ENCODE measurements at places on chromosomes 1 and 21.
A peak's percentile ranks its signal among the peaks of the same experiment; 100 is the strongest.

GRCh38 chr1:34749992-34750391 lies 4.9 kb upstream of the GJB5 start:
- no peak for DNase-seq

GRCh38 chr1:59094001-59094400 lies 202.9 kb upstream of the FGGY start:
- no peak for DNase-seq

DNA sequence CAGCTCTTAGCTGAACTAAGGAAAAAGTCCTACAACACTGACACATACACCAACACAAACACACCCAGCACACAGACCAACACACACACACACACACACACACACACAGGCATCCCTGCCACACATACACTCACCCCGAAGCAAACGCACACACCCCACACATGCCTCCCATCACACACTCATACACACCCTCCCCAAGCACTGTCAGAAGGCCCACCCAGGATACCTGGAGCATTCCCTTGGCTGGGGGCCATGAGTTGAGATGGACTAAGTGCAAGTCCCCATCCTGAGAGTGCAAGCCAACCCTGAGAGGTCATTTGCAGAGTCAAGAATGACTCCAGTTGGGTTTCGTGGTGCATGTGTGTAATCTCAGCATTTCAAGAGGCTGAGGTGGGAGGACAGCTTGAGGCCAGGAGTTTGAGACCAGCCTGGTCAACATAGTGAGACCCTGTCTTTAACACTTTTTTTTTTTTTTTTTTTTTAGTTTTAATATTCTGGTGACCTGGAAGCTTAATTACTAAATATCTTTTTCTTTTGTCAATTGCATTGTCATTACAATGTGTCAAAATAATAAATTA lies 117.3 kb downstream of the RHOU start:
- no peak for DNase-seq

DNA sequence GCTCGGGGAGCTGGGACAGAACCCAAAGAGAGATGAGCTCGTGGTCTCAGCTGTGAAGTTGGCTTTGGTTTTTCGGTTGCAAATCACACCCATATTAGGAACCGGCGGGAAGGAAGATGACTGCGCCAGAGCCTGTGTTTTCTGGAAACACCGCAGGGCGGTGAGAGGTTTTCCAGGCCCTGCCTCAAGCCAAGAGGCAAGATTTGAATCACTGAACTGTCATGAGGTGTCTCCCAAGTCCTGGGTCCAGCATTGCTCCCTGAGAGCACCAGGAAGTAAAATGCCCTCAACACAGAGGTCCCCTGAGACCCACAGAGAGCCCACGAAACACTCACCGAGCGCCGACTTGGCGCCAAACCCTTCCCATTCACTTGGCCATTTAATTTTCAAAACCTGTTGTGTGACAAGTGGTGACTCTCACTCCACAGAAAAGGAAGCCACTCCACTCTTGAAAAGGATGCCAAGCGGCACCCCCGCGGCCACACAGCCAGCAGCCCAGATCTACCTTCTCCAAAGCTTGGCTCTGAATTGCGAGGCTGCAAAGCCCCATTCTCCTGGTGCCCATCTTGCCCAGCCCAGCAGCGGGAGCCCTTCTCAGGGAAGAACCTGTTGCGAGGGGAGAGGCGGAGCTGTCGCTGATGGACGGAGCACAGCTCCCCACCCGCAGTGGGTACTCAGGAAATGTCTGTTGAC lies 99.0 kb upstream of the RUNX3 start:
- DNase-seq = peak; percentile 70

GRCh38 chr1:46421739-46422138 lies 27.6 kb downstream of the FAAH start:
- no peak for DNase-seq

GRCh38 chr1:111801071-111801850 lies 45.6 kb downstream of the DDX20 start:
- no peak for DNase-seq

DNA sequence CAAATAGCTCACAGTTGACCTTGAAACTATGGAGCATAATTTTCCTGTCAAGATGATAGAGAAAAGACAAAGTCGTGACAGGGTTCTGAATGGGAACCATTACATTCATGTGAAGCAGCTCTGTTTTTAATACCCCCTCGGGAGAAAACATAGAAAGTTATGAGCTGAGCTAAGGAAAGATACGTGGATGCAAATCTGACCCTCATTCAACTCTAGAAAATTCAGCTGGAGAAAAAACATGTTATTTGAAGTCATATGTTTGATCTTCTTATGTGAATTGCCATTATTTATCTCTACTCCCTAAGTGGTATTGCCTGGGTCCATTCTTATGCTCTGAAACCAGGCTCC lies 48.0 kb upstream of the LRRC52 start:
- DNase-seq = no peak

GRCh38 chr1:147202576-147202975 lies 22.6 kb downstream of the FMO5 start:
- no peak for DNase-seq

DNA sequence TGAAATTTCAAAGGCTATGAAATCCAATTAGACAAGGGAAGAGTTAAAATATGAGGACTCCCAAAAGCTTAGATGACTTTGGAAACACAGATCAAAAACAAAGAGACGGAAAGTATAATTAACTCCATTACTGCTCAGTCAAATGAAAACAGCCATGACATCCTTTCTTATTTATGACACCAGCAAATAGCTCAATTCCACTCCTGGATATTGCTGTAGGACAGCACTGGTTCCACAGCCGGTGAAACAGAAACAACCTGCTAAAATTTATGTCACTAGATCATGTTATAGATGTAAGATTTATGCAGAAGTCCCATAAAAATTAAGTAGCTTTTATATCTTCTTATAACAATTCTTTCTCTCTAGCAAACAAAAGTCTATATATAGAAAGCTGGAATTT lies 65.6 kb upstream of the RRP15 start:
- no peak for DNase-seq

GRCh38 chr1:17053086-17053684 lies 647 bp downstream of the SDHB start:
- DNase-seq = no peak

DNA sequence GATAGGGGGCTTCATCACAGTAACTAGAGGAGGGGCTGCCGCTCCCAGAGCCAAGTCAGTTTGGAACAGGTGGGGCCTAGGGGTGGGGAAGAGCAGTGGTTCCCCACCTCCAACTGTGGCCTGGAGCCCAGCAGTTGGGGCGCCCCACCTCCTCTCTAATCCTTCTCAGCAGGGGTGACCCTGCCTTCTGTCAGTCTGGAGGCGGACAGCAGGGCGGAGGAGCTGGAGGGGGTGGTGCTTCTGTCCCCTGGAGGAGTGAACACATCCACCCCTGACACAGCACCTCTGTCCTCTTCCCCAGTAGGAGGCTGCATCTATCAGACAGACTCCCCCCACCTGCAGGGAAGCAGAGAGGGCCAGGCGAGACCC lies 73.8 kb downstream of the MRPL37 start:
- DNase-seq = no peak

GRCh38 chr1:54409156-54410142 lies 3.3 kb upstream of the SSBP3 start:
- DNase-seq = peak; percentile 33

GRCh38 chr1:178371235-178371634 lies 125.5 kb downstream of the CLEC20A start:
- no peak for DNase-seq

DNA sequence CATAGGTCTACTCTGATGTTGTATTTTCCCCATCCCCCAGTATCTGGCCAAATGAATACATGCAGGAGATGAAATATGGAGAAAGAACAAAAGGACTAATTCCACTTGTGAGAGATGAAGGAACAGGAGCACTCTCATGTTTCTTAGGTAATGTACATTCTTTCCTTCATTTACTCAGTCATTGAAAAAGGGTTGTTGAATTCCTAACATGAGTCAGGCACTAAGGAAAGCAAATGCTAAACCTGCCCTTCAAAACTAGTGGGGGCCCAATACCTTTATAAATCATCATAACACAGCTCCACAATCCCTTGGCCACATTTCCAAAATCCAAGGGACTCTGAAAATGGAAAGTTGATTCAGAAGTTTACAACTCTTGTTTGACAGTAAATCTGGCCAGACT lies 94.3 kb downstream of the DIRAS3 start:
- no peak for DNase-seq

DNA sequence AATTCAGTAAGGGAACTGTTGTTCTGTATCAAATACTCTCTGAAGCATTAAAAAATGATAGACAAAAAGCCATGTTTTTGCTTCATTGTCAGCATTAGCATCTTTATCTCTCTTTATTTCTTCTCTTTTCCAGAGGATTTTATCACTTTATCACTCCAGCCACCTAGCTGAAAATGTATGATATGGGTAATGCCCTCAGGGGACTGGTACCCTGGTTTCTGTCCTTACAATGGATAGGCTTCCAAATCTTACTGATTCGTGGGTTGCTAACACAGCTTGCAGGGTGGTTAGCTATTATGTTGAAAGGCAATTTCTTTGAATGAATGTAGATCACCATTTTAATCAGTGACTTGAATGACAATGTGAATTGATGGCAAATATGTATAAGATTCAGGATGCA lies 23.3 kb upstream of the HRNR start:
- DNase-seq = no peak

GRCh38 chr1:116805398-116805797 lies 51.2 kb downstream of the CD2 start:
- DNase-seq = no peak

- DNase-seq = no peak
These were observed 292.8 kb downstream of the HMCN1 start for GRCh38 chr1:186026946-186027345.

Data from activated T-cell treated with anti-CD3 and anti-CD28 coated beads, Interleukin-2, amount 50 U/mL, for 72 hours (primary cell).